Stimulated activated CD8-positive, alpha-beta memory T cell treated with anti-CD3 and anti-CD28 coated beads, Interleukin-7, amount 100 ng/mL, for 48 hours (primary cell): ENCODE measurements at places on chromosomes 7 and 10.

- DNase-seq = no peak
These were observed 61.2 kb upstream of the ODAD2 start for GRCh38 chr10:28060031-28060607.

DNA sequence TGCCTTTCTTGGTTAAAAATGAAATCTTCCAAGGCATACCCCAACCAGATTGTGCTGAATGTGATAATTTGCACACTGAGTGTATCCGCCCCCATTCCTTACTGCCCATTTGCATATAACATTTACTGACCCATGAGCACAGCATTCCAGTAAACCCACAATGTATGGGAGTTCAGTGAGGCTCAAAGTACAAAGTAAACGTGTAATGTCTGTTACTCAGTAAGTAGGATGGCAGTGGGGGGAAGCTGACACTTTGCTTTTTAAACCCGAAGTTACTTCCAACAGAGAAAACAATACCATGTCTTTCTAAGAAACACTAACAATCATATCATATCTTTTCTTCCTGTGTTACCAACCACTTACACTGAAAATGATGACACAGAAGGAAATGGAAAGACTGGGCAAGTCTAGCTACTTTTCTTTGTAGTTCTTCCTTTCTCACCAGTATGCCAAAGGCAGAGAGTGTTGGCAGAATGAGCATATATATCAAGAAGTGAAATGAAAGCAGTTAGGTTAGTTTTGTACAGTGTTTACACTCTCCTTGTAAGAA is 27.1 kb upstream of the SOSTDC1 start:
- DNase-seq = no peak

DNA sequence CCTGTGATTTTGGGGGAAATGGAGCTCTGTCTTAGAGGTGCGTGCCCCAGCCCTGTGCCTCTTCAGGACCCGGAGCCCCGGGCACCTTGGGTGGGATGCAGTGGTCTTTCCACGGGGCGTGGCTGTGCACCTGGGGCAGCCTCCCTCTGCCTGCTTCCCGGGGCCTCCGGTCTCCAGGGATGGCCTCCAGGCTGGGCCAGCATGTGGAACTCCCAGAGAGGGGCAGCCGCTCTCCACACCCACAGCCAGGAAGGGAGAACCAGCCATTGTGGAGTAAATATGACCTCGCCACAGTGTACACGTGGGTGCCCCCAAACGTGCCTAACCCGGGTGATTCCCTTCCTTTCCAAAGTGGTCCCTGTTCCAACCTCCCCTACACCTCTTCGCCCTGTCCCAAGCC is 52.6 kb downstream of the JAKMIP3 start:
- no peak for DNase-seq

- DNase-seq = no peak
These were observed 70.0 kb upstream of the FAM13C start for GRCh38 chr10:59432207-59432900.

GRCh38 chr7:47521011-47521795 is 60.7 kb downstream of the TNS3 start:
- no peak for DNase-seq

- DNase-seq = no peak
These were observed 73.7 kb upstream of the ABCB5 start for GRCh38 chr7:20541608-20542349.

GRCh38 chr10:73018632-73019031 is 64.0 kb upstream of the PLA2G12B start:
- no peak for DNase-seq

DNA sequence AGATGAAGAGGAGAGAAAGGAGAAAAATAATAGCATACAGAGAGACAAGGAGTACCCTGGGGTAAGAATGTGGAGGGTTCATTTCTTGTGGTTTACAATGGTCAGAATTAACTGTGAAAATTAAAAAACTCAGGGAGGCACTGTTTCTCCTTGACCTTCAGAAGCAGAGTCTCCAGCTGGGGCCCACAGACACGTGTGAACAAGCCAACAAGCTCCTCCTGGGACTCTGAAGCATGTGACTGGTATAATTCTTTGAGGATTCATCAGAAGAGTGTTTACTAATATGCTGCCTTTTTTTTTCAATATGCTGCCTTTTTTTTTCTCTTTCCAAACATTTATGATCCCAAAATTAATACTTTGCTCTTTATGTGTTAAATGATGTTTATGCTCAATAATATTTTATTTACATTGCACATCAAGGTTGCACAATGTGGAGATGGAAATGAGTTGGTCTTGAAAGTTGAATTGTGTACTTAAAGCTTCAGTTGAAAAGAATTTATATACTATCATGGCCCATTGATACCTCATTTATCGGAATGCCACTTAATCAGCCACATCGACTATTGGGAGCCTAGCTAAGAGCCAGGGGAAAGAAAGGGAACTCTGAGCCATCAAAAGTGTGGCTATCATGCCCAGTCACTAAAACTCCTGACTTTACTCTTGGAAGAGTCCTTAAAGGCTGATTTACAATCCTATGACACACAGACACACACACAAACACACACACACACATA is 134.7 kb upstream of the RHOBTB1 start:
- no peak for DNase-seq

DNA sequence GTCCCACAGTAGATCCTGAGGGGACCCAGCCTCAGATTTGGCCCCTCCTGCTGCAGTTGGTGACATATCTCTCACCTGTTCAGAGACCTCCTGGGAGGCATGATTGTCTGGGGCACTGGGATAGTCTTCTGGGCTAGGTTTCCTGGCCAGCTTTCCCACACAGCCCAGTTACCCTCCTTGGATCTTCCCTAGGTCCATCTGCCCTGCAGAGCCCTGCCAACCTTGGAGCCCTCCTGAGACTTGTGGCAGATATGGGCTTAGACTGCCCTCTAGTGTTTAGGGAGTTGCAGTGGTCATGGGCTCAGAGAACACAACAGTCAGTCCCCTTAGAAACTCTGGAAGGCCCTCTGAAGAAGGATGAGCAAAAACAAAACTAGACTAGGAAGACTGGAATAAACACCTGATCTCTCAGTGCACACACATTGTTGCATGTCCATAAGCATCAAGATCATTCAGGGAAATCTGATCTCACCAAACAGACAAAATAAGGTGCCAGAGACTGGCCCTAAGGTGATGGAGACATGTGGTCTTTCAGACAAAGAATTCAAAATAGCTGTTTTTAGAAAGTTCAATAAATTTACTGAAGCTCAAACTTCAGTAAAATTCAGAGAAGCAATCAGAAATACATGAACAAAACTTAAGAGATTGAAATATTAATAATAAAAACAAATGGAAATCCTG is 324.6 kb downstream of the ATRNL1 start:
- no peak for DNase-seq

DNA sequence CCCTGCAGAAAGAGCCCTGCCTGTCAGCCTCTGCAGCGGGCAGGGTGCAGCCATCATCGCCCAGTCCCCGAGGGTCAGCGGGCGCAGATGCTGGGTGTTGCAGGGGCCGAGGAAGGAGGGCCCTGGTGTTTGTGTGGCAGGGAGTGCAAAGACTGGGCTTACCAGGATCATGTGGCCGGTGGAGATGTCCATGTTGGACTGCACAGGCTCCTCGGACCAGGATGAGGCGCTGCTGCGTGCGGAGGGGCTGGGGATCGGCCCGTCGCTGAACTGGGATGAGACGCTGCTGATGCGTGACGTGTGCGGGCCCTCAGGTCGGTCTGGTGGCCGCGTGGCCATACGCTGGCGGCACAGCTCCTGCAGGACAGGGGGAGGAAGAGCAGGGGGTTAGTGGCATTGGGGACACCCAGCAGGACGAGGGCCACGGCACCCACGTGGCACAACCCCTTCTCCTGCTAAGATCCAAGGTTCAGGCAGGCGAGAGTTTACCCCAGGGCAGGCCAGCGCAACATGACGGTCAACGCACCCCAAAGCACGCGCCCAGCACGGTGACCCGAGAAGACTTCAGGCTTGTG is 319.5 kb downstream of the DNAJB6 start:
- no peak for DNase-seq
